ENCODE measurements at places on chromosomes 7 and 10.

DNA sequence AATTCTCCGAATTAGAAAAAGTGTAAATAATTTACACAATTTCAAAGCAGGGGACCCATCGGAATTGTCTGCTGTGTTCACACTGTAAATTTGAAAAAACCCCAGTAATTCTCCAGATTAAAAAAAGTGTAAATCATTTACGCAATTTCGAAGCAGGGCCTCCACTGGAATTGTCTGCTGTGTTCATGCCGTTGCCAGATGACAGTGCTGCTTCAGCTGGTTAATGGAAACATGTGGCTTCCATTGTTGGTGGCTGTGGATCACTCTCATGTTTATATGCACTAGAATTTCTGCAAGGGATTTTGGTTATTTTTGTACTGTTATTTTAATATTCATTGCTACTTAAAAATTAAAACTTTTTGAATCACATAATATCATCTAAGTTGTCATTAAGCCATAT is 88.8 kb upstream of the ELMO1 start:
- DNase-seq = no peak

DNA sequence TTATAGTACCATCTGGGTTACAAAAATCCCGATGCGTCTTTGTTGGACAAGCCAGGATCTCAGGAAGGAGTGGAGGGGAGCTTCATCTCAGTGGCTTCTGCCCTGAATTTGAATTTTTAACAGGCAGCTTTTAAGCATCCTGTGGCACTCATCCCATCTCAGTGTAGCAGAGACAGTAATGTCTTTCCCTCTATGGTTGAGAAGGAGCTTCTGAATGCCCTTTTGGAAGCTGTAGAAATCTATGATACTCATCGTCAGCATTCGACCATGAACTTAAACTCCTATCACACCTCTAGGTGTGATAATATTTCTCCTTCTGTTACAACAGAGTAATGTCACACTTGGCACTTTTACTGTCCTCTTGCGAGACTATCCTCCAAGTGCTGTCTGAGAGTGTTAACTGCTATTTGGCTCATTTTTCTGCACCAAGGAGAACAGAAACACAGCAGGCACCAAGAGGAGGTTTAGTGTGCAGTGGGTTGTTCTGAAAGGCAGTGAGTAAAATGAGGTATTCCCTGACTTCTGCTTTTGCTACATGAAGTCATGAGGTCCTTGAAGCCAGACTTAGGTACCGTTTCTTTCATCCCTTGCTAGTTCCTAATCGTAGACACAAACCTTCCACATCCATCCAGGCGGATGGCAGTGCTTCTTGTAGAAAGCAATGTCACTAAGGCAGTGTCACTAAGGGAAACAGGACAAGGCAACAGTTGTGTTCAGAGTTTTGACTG is 177.4 kb downstream of the CELF2 start:
- DNase-seq = no peak

GRCh38 chr7:152883858-152884257 is 124.3 kb downstream of the ACTR3B start:
- DNase-seq = no peak

DNA sequence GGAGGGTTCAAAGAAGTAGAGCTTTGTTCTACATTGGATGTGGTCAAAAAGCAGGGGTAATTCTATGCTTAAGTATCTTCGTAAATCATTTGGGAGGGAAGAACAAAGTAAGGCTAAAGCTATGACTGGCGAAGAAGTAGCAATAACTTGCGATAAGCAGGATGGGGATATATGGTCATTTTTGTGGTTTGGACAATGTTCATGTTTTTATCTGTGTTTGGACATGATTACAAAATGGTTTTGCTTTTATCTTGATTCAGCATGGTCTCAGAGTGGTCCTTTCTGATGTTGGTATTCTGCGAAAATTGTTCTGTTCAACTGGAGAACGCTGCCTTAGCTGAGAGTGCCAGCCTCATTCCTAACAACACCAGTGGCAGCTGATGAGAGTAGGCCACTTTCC is 208.8 kb downstream of the SEMA3A start:
- DNase-seq = no peak

GRCh38 chr10:50596897-50597296 is 26.9 kb downstream of the SGMS1 start:
- no peak for DNase-seq

DNA sequence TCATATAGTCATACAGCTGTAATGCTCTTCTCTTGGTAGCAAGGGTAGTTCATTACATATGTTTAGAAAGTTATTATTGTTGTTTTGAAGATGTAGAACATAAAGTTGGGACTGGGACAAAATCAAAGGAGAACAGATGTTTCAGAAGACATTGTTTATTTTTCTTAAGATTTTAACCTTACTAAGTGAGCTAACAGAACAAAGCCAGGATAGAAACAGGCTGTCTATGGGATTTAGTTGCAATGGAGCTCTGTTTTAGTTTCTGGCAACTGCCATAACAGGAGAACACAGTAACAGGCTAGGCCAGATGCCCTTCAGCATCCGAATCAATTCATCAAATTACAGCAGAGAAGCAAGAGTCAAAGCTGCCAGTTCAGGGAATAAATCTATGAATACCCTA is 382.4 kb downstream of the ARL4A start:
- DNase-seq = no peak

- peak; percentile 38 for DNase-seq
These were observed 99.2 kb downstream of the GRK5 start for GRCh38 chr10:119306514-119306951.

DNA sequence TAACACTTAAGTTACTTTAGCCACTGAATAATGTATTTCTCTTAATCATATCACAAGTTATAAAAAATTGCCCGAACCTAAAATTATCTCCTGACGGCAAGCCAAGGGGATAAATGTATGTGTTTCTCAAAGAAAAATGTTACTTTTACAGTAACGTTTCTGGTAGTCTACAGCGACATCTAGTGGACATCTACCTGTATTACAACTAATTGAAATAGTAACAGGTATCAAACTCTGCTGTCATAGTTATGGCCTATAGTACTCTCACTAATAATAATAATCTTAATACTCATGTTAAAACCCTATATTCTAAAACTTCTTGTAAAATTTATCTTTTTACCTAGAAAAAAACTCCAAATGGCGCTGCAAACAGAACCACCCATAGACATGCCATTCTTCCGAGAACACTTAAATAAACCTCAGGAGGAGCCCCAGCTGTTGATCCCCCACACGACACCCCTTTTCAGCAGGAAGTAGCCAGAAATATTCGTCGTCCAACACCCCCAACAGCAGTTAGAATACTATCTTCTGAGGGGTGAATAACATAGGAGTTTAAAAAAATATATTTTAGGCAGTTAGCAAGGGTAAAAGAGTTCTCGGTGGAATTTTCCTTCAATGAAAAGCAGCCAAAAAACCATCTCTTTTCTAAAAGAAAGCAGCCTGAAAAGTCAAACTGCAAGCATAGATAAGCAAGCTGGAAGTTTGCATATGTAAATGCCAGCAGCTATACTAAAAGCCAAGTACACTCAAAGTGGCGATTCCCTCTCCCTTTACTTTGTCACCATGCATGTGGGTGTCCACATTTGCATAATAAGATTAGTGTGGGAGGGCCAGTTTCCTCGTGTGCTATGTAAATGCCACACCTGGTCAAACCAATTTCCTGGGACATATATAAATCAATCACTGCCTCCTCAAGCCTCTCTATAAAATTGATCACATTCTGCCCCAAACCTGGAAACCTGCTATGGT is 40.5 kb upstream of the ZNF107 start:
- DNase-seq = no peak

- DNase-seq = no peak
These were observed 56.5 kb downstream of the ENO4 start for GRCh38 chr10:116905845-116906210.

- no peak for DNase-seq
These were observed 1.2 kb downstream of the SUFU start for GRCh38 chr10:102504976-102505300.

DNA sequence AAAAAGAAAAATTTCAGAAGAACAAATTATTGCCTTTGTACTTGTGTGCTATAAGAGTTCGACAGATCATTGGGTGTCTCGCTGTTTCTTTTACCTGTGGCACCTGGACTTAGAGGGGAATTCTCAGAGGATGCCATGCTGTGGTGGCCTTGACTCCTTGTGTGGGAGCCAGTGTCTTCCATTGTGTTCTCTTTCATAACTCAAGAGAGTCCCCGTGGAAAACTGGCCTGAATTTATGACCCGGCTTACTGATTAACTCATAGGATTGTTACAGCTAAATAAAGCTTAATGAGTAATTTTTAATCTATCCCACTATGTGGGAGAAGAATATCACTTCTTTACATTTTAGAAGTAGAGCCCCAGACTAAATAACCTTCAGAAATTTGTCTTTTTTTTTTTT is 54.5 kb downstream of the UBE3C start:
- no peak for DNase-seq

DNA sequence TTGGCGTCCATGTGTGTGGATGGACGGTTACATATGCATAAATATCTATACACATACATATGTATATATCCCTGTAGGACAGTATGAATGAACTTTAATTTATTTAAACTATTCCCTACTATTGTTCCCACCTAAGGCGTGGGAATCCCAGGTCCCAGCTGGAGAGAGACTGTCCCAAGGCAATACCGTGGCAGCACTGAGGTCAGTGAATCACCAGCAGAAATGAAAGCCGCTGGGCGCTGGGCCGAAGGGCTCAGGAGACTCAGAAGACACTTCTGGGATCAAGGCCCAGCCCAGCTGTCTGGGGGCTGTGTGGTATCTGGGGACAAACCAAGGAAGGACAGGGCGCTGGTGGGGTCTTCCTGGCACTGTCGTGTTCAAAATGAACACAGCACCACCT is 49.6 kb upstream of the MYL10 start:
- no peak for DNase-seq

DNA sequence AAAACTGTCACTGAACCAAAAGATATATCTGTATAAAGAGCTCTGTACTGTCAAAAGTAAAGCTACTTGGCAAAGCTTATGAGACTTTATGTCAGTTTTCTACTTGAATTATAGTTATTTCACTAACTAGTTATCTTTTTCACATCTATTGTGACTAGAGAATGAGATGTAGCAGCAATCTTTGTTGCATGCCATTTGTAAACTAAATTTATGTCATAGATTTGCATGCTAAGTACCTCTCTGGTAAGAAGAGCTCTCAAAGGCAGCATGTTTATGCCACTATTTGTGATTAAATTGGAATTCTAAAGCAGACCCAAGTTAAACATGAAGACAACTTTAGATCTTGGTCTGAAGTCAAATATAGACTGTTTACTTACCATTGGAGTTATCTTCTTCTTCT is 300.6 kb downstream of the CNTNAP2 start:
- no peak for DNase-seq

GRCh38 chr10:35343739-35344138 is 7.4 kb downstream of the CCNY start:
- DNase-seq = no peak

- DNase-seq = no peak
These were observed 116.4 kb upstream of the PPIF start for GRCh38 chr10:79230850-79231249.

- no peak for DNase-seq
These were observed 58.2 kb downstream of the TMEM270 start for GRCh38 chr7:73918926-73919693.

DNA sequence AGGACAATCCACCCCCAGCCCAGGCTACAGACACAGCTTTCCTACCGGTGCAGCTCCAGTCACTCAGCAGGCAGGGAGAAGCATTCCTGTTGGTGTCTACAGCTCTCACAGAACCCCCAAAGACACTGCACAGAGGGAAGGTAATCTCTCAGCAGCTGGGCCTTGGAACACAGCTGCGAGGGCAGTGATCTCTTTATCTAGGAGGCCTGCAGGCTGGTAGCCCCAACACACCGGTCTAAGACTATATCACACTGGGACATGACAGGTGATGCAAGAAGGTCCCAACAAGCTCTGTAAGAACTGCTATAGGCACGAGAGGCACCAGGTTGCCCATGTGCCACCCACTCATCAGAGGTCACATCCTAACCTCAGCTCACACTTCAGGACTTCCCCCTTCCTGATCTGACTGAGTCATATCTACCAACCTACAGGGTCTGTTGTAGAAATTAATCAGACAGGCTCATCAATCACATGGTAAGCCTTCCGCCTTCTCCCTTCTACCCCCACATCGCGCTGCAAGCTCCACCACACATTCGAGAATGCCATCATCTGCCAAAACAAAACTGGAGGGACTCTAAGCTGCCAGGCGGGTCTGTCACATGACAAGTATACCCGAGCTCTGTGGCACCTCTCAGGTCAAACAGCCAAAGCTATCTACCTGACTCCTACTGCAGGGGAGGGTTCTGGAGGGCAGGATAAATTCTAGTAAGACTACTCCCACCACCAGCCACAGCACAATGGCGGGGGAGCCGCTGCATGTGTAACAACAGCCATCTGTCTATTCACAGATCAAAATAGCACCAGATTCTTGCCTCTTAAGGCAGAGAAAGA is 26.1 kb downstream of the FAM53B start:
- peak; percentile 65 for DNase-seq

DNA sequence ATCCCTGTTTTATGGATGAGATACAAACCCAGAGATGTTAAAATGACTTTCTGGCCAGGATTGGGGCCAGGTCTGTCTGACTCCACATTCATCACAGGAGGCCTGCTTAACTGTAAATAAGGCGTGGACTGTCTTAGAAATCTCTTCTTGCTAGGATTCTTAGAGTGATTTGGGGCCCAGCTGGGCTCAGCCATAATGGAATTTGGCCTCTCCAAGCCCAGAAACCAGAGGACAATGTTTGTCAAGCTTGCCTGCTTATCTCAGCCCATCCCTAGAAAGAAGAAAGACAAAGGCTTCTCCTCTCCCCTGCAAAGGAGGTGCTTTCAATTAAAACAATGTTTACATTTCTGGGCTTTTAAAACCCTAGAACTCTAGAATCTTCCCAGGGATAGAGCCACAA is 2.9 kb downstream of the HABP2 start:
- DNase-seq = no peak

GRCh38 chr10:122336332-122336731 is 38.2 kb upstream of the PLEKHA1 start:
- DNase-seq = no peak

DNA sequence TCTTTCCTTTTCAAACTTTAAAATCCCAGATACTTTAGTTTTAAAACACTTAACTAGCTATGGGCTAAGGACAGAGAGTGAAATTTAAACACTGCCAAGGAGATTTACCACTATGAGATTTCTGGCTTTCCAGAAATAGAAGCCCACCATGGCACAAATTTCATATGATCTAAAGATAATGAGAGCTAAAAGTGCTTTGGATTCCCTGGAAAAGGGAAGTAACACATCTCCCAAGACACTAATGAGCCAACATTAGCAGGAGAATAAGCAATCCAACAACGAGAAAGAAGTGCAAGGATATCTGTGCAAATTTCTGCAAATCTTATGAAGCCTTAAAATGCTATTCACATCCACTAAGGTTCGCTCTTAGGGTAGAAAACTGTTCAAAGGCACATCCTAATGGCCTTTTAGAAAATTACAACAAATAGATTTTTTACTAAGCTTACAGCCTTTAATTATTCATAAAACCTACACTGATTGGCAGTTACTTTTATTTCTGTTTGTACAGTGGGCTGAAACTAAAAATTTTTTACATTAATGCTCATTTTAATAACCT is 100.3 kb downstream of the RAPGEF5 start:
- no peak for DNase-seq
